ENCODE measurements at places on chromosomes 1 and 21. TPM values are rescaled to one million over a fixed set of nuclear protein-coding genes. Genes with fewer than 3 reads are reported as not detected.

LCE1A gene
- not detected for polyA plus RNA-seq

PLPPR4 gene
- polyA plus RNA-seq: 0.45 TPM

LIX1L gene
- 10.0 TPM for polyA plus RNA-seq

PPM1J gene
- 3.4 TPM for polyA plus RNA-seq

TLR5 gene
- 3.7 TPM for polyA plus RNA-seq

PRMT6 gene
- 16.9 TPM for polyA plus RNA-seq

RAB3B gene
- polyA plus RNA-seq: 0.60 TPM

ARTN gene
- 4.3 TPM for polyA plus RNA-seq

ST6GALNAC5 gene
- 0.34 TPM for polyA plus RNA-seq

CLDN8 gene
- polyA plus RNA-seq: 86.8 TPM

CLCA4 gene
- not detected for polyA plus RNA-seq

SYDE2 gene
- polyA plus RNA-seq: 1.3 TPM

TSHB gene
- not detected for polyA plus RNA-seq

IL6R gene
- 6.2 TPM for polyA plus RNA-seq

C1QA gene
- polyA plus RNA-seq: 150 TPM

WDR64 gene
- not detected for polyA plus RNA-seq

ACKR1 gene
- polyA plus RNA-seq: 3.4 TPM

FAM177B gene
- not detected for polyA plus RNA-seq

ELAPOR1 gene
- 0.28 TPM for polyA plus RNA-seq

RBM15 gene
- polyA plus RNA-seq: 2.2 TPM

PHACTR4 gene
- polyA plus RNA-seq: 23.2 TPM

LCE2B gene
- polyA plus RNA-seq: not detected

Data from kidney (tissue), 22 donors.